ENCODE measurements at places on chromosomes 1 and 21.

DNA sequence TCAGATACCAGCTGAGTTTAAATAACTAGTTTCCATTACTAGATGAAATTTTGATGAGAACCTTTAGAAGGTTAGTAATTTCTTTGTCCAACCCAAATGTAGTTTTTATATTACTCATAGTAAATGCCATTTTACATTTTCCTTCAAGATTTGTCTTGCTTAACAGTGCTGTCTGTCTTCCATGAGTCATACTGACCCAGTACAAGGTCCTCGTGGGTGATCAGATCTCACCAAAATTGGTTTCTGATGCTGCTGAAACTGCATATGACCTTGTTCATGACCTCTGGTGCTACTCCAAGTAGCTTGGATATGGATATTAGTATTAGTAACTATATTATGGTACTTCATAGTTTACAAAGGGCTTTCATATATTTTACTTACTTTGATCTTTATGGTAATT is 207.1 kb downstream of the RYR2 start:
- DNase-seq = no peak

DNA sequence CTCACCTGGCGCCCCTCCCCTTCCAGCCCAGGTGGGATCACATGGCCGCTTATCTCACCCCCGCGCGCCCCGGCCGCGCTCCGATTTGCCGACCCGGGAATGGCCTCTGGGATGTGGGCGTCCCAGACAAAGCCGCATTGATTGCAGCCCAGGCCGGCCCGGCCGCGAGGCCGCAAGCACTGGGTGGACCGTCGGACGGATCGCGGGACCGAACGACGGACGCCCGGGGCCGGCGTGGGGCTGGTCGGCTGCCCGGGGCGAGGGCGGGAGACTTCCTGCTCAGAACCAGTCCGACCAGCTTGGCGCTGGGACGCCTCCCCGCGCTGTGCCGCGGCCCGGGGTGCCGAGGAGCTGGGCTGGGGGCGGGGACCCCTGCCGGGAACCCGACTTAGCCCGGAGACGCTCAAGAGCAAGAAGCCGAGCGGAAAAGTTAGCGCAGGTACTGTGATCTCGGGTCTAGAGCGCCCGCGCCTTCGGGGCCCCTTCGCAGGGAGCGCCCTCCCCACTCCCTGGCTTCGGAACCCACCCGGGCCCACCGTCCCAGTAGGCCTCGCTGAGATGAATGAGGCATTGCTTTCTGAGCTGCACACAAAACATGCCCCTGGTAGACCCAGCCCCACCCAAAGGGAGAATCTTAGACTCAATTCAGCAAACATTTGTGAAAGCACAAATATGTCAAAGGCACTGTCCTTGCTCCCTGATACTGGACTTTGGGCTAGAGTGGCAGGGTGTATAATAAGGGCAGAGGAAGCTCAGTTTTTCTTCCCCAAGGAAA is 415 bp upstream of the LAD1 start:
- no peak for DNase-seq

DNA sequence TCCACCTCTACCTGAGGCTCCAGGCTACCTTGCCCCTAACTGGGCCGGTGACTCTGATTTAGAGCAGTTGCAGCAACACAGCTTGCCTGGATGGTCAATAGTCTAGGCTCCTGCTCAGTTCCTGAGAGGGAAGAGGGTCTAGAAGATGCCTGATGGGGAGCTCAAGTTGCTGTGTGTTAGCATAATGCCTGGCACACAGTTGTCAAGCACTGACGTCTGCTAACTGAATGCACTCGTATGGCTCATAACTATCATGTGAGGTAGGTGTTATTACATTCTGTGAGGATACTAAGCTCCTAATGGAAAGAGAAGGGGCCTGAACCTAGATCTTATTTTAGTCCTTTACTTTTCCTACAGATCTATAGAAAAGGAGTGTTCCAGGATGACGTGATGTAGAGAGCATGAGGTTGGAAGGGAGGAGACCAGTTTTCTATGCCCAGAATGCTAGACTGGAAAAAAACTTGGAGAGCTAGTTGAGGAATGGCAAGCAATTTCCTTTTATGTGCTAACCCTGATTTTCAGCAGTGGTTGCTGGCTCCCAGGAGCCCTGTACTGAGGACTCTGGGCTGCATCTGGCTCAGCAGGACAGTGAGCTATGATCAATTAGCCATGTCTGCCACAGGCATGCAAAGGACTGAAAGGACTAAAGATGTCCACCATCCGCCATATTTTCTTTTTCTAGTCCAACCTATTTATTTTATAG is 30.0 kb downstream of the FAM78B start:
- no peak for DNase-seq

DNA sequence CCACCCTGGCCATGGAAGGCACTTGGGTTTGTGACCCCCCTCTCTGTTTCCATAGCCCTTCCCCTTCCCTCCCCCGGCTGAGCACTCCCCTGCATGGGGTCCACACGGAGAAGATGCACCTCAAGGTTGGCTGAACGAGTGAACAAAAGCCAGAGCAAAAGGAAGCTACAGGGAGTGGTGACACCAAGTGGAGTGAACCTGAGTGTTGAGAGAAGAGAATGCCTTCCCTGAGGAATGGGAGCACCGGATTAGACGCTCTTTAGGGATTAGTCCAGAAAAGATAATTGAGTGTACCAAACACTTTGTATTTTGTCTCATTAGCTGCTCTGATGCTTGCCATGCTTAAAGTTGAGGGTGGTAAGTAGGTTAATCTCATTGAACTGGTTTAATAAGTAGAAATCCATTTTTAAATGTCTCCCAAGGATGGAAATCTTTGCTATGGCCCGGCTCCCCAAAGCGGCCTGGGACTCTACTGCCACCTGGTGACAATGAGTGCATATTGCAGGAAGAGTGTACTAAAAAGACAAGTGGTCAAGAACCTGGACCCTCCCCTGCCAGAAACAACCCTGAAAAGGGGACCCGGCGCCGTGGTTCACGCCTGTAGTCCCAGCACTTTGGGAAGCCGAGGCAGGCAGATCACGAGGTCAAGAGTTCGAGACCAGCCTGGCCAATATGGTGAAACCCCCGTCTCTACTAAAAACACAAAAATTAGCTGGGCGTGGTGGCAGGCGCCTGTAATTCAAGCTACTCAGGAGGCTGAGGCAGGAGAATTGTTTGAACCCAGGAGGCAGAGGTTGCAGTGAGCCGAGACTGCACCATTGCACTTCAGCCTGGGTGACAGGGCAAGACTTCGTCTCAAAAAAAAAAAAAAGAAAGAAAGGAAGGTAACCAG is 150.6 kb upstream of the ZC3H12A start:
- no peak for DNase-seq

- no peak for DNase-seq
Observed at GRCh38 chr1:67489643-67490042, 59.4 kb upstream of the SERBP1 start.

- DNase-seq = peak; percentile 50
Observed at GRCh38 chr21:15065392-15066122, 757 bp upstream of the NRIP1 start.

DNA sequence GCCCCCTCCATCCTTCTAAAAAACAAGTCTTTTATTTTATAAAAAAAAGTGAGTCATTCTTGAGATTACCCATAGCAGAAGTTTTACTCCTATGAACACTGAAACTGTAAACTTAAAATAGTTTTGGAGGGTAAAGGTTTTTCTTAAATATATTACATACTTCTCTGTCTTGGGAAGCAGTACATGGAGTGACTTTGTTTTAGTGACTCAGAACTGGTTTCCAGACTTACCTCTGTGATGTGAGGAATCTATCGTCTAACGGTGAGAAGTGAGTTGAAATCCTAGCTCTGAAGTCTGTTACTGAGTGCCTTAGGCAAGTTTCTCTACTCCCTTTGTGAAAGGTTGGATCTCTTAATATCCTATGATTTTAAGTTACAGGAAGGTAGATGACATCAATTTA is 176.3 kb upstream of the POU3F1 start:
- DNase-seq = no peak

DNA sequence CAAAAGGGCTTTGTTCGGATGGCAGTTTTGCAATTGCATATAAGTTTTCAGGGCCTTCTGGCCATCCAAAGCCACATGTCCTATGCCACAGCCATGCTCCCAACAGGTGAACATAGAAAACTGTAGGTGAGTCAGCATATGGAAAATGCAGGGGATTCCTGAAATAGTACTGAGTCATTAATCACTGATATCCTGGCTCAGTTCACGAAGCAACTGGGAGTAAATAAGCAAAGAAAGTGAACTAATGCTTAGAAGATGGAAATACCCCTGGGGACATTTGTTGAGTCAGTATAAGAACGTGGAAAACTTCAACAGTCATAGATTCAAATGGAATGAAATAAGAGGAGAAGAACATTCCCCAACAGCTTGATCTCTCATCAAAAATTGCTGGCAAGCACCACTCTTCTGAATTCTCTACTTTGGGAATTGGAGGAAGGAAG is 148.9 kb upstream of the RUNX1 start:
- no peak for DNase-seq

GRCh38 chr1:7644961-7645750 is 125.9 kb upstream of the VAMP3 start:
- DNase-seq = no peak
